T-helper 9 cell (primary cell): ENCODE measurements at places on chromosomes 6 and 20.

GRCh38 chr20:58695084-58695722 is 2.6 kb downstream of the NPEPL1 start:
- DNase-seq: no peak

- no peak for DNase-seq
These were observed 217.5 kb downstream of the PTPRK start for GRCh38 chr6:128302942-128303341.

- DNase-seq: no peak
These were observed 20.3 kb downstream of the SLC22A2 start for GRCh38 chr6:160238278-160238711.

DNA sequence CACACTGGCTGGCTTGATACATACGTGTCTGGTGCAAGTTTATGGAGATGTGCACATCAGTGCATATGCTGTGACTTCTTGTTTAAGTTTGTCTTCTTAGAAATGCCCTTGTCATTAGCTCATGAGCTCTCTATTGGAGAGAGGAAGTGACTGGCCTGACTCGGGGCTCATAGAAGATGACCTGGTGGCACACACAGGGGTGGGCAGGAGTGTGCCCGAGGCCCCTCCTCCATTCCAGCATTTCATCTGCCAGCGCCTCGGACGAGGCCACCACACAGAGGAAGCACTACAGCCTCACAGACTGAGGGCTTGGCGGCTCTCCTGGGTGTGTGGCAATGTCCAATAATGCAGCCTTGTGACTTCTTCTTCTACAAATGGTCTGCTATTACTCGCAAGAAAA is 109.7 kb downstream of the FAM120B start:
- DNase-seq: no peak

DNA sequence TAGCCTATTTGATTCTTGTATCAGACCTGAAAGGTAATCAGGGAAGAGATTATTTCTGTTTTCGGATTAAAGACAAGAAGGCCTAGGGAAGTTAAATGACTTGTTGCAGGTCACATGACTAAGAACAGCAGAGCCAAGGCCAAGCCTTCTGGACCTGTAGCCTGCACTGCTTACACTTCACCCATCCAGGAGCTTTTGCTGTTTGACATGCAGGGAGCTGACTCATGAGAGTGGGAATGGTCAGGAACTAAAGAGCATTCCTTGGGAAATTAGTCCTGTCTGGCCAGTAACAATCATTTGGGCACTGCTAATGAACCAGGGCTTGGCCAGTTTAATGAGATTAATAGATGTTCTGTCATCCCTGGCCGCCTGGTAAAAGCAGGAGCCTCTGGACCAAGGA is 46.8 kb downstream of the EIF2S2 start:
- DNase-seq: no peak

DNA sequence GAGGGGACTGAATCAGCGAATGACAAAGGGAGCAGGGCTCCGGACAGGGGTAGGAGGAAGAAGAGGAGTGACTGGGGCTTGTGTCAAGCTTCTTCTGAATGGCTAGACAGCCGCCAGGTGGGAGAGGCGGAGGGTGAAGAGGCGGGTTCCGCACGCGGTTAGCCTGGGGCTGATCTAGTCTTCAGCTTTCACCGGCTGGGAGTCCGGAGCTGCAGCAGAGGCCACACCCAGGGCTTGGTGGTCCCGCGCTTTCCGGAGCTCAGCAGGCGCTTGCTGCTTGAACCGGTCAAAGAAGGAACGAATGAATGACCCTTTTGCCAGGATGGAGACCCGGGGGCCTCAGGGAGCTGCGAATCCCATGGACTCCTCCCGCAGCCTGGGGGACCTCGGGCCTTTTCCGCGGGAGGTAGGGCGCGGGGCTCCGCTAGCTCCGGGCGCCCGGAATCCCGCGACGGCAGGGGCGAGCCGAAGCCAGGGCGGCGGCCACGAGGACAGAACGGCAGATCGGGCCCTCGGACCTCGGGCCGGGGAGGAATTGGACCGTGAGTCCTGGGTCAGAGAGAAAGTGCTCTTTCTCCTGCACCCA is at the start of gene C6orf141:
C6orf141 (plus strand) TSS at position 177 of the 586 bp plus-strand sequence; CDS start at position 302, 125 bp downstream.
- no peak for DNase-seq
